CD4-positive, alpha-beta T cell (primary cell): ENCODE measurements at places on chromosomes 2 and 18.

DNA sequence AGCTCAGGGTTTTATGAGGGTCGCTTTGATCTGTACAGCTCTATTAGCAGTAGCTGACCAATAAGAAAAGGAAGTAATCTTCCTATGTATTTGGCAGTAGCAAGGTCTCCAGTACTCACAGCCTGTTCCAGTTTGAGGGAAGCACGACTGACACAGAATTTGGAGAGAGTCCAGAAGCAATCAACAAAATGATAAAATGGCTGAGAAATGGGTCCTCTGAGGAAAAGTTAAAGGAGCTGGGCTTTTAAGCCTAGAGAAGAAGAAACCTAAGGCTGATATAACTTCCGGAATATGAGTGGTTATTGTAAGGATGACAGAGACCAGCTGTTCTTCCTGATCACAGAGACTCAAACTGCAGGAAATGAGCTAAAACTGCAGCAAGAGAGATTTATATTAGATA is 382.8 kb downstream of the GPD2 start:
- DNase-seq = no peak

- peak; percentile 76 for DNase-seq
Observed at GRCh38 chr2:43225788-43226557, 433 bp downstream of the ZFP36L2 start.

DNA sequence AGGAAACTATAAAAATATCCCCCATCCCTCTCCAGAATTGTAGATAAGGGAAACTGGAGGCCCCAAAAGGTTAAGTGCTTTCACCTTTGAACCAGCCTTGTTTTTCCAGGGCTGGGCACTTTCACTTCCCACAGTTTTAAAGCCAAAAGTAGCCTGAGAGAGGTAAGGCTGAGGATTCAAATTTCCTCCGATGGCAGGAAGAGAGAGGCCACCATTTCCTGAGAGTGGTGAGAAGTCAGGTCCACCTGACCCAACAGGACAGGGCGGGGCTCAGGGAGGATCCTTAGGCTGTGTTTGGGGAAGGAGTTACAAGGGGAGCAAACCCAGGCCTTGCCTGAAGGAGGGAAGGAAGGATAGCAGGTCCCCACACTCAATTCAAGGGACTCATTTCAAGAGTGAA is 4.7 kb upstream of the TEX261 start:
- no peak for DNase-seq

- peak; percentile 10 for DNase-seq
Observed at GRCh38 chr2:190318931-190319554, 583 bp downstream of the HIBCH start.

GRCh38 chr2:191859681-191860080 is 12.8 kb upstream of the CAVIN2 start:
- no peak for DNase-seq

GRCh38 chr2:153476816-153477635 is 1.5 kb downstream of the RPRM start:
- DNase-seq = no peak

- no peak for DNase-seq
Observed at GRCh38 chr2:220276741-220277444, 649.5 kb downstream of the SLC4A3 start.

GRCh38 chr2:231803501-231804138 is 17.4 kb downstream of the COPS7B start:
- DNase-seq = no peak

- DNase-seq = no peak
Observed at GRCh38 chr2:163753726-163754125, 17.9 kb upstream of the FIGN start.

- peak; percentile 5 for DNase-seq
Observed at GRCh38 chr2:227325839-227326195, 766 bp downstream of the MFF start.

GRCh38 chr18:49464718-49465598 is 4.5 kb upstream of the DYM start:
- no peak for DNase-seq

DNA sequence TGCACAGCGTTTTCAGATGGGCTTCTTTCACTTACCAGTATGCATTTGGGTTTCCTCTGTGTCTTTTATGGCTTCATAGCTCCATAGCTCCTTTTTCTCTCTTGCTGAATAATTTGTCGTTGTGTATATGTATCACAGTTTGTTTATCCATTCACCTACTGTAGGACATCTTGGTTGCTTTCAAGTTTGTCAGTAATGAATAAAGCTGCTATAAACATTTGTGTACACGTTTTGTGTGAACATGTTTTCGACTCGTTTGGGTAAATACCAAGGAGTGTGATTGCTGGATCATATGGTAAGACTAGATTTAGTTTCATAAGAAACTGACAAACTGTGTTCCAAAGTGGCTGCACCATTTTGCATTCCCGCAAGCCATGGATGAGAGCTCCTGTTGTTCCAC is 94.7 kb downstream of the FAM168B start:
- DNase-seq = no peak
